ENCODE measurements at places on chromosomes 7 and 10.

DNA sequence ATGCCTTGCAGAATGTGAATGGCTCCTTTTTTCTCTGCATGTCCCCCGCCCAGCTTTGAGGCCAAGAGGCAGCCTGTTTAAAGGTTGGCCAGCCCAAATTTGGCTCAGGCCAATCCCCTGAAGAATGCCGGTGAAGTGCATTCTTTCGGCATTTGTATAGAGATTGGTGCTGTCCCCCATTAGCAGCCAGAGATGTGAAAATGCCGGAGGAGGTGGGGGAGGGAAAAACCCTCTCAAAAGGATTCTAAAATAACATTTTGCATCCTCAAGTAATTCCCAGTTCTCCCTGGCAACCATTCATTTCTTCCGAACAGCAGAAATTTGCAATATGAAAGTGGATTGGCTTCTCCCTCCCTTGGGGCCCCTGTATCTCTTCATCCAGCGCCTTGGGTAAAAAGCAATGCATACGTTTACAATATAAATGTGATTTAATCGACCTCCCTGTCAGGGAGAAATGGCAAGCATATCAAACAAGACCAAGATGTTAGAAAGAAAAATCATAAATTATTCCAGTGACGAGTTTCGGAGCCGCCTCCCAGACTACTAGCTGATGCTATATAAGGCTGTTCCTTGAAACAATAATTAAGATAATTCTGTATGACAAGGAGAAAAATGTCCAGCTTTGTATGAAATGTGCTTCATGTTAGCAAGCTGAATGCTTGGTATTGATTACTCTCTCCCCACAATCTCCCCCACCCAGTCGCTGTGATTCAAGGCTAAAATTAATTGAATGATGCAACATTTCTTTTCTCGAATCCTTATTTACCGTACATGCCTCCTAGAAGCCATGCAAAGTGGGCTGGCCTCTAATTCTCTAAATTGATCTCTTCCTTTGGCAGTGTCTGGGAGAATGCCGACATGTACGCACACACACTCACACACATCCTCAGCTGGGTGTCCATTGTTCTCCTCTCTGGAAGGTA lies 323.7 kb downstream of the RPS24 start:
- no peak for DNase-seq

DNA sequence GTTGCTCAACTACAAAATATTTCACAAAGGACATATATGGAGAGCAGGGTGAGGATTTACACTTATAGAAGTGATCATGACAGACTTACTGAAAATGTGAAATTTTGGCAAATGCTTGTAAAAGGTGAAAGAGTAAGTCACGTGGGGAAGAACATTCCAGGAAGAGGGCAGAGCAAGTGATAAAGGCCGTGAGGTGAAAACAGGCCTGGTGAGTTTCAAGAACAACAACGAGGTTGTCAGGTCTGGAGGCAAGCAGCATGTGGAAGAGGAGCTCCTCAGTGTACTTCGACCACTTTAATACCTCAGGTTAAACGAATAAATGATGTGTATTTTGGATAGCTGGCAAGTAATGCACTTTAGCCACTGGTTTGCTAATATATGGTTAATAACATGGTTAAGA lies 706.7 kb downstream of the PCDH15 start:
- DNase-seq: no peak

DNA sequence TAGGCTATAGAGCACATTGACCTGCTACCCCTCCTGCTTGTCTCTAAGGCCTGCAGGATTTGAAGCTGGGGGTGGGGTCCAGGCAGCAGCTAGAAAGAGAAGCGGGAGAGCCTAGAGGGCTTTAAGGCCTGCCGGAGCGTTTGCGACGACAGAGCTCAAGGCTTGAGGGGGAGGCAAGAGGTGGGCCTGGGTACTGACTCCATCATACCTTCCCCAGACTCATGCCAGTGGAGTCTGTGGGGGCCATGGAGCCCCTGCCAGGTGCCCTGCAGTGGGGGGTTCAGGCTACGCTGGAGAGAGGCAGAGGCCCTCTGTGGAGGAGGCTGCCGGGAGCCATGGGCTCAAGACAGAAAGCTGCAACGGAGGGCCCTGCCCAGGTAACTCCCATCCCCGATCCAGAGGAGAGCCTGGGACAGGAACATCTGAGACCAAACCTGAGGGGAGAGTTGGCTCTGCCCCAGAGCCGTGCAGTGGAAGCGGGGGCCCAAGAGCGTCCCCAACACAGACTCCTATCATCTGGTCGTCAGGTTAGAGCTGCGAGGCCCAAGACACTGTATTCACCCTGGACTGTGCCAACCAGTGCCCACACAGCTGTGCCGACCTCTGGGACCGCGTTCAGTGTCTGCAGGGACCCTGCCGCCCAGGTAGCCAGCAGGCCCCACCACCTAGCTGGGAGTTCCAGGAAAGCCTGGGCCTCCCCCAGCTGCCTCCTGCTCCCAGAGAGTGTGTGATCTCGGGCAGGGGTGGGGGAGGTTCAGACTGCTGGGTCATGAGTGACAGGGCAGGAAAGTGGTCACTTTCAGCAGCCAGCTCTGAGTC lies 13.2 kb upstream of the ZNF862 start:
- DNase-seq: no peak

- no peak for DNase-seq
Observed at GRCh38 chr7:109178342-109178741, 608.7 kb downstream of the DNAJB9 start.

- DNase-seq: no peak
Observed at GRCh38 chr10:10392511-10392910, 625.2 kb upstream of the CELF2 start.

DNA sequence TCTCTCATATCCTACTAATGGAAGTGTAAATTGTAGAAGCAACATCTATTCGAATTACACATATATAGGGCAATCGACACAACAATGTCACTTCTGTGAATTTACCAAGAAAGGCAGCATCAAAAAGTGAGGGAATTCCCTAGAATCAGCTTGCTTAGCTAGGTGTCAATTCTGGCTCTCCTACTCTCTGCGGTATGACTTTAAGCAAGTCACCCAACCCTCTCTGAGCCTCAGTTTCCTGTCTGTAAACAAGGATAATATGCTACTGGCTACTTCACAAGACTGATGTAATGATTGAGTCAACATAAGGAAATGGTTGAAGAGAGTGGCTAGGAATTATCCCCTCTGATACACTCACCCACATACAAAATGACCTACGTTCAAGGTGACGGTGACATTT lies 19.4 kb downstream of the CCDC6 start:
- DNase-seq: no peak

GRCh38 chr7:28086198-28086597 lies 94.4 kb downstream of the JAZF1 start:
- no peak for DNase-seq

GRCh38 chr10:78937800-78938694 lies 130.7 kb upstream of the ZMIZ1 start:
- no peak for DNase-seq

DNA sequence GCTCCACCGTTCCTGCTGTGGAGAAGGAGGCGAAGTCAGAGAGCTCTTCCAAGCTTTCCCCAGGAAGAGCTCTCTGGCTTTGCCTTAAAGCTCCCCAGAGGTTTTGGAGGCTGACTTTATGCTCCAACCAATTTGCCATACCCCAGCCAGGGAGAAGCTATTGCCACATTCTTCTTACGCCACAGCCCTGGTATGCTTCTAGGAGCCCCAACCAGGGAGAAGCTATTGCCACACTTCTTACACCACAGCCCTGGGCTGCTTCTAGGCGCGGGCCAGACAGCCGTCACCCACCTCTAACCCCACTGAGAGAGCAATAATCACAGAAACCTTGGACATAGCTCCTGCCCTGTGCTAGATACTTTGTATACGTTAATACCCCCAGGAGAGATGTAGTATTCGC lies 951 bp downstream of the ELOVL3 start:
- no peak for DNase-seq

DNA sequence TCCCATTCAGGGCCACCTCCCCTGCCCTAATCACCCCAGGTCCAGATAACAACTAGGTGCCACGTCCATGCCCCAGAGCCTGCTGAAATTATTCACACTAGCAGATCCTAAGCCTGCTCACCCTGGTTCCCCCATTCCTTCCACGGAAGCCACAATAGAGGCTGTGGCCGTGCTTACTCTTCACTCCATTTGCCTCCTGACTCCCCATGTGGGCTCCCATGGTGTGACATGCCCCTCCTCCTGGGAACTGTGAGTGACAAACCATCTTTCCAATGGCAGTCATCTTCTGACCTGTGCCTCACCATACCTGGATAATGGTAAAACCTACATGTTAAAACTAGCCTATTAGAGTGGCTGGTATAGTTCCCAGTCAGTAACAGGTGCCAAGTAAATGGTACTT lies 216.2 kb upstream of the PRKCQ start:
- DNase-seq: no peak

- no peak for DNase-seq
Observed at GRCh38 chr10:103696094-103696410, 159.3 kb downstream of the SH3PXD2A start.

DNA sequence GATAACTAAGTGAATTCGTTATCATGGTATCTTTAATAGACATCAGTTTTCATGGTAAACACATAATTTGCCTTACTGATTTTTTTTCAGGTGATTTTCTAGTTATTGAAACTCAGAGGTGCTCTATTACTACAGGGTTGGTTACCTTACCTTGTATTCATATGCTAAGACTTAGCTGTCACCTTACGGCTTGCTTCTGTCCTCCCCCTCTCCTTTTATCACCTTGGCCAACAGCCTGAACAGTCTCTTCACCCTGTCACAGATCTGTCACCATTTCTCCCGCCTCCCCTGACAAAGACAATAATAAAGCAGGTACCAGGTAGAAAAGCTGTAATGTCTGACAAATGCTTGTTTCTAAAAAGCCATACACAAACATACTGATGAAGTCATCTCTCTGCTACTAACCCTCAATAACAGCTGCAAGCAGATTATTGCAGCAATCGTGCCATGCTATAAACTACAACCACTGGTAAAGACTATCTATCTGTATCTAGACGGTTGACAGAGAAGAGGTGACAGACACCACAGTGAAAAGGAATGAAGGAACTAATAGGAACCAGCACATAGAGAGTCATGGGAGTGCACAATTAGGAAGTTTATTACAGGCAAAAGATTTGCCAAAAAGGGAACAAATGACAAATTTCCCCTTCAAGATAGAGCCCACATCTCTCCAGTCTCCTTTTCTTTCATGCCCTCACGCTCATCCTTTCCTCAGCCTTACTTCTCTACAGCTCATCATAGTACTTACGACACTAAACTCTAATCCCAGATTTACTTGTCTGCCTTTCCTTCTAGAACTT lies 57.2 kb downstream of the ARHGAP12 start:
- no peak for DNase-seq

DNA sequence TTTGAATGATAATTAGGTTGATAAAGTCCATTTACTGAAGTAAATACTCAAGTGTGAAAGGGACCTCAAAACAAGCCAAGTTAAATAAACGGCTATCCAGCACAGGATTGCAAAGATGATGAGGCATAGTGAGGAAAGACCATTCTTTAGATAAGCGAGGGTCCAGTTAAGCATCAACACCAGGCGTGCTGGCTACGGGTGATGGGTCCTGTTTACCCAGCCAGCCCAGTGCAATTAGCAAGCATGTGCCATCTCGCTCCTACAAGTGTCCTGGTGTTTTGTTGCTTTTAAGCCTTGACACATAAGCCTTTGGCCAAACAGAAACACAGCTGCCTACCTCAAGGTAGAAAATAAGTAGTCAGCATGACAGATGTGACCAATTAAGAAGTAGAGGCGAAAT lies 7.1 kb downstream of the NEBL start:
- DNase-seq: no peak
